ENCODE measurements at places on chromosomes 11 and 22. TPM values are rescaled to one million over a fixed set of nuclear protein-coding genes. Genes with fewer than 3 reads are reported as not detected.

CD6 gene
- total RNA-seq = not detected

LZTR1 gene
- total RNA-seq = 24.5 TPM

TXN2 gene
- 53.6 TPM for total RNA-seq

RASSF10 gene
- 0.36 TPM for total RNA-seq

SCN4B gene
- not detected for total RNA-seq

OR5A1 gene
- total RNA-seq = not detected

SAMM50 gene
- total RNA-seq = 49.1 TPM

GRCh38 chr11:68806931-68807844, 34.5 kb downstream of the CPT1A start:
- no peaks in the 10 kb centered on the region for H3K4me1 ChIP-seq
- H3K36me3 ChIP-seq = no peaks in the 10 kb centered on the region
- no peak overlapping the region for H3K27ac ChIP-seq
- no peak overlapping the region for H3K4me3 ChIP-seq

DNA sequence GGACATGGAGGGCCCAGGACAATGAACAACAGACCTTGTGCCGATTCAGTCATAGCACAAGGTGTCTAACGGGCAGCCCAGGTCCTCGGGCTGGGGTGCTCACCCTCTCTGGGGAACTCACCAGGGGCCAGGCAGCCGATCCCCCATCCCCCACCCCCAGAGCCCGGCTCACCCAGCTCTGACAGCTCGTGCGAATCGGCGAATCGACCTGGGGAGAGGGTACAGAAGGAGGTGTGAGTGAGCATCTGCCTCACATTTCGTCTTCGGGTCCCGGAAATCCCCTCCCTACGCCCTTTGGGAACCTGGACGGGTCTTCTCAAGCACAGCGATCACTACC, 423 bp downstream of the PEX16 start:
- H3K27ac ChIP-seq = peak overlapping the region; percentile 67
- no peaks in the 10 kb centered on the region for H3K4me1 ChIP-seq
- DNase-seq = no peak
- H3K36me3 ChIP-seq = no peaks in the 10 kb centered on the region
- no peaks in the 10 kb centered on the region for H3K27me3 ChIP-seq
- H3K4me3 ChIP-seq = peak overlapping the region; percentile 72

DNA sequence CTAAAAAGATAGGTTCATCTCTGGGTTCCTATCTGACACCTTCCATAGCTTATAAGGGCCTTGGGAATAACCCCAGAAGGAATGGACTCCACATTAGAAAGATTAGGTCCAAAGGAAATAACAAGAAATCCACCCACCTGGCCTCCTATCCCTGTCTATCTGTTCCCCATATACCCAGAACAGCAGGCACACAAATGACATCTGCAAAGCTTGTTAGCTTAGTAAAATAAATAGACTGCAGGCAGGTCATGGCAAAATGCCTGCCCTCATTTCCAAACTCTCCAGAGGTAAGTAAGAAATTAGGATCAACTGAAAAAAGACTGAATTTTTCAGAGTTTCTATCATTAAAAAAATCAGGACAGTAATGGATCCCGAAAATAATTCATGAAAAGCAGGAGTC, 489.5 kb downstream of the DLG2 start:
- no peak overlapping the region for H3K4me3 ChIP-seq
- DNase-seq = peak; percentile 13
- H3K27me3 ChIP-seq = no peaks in the 10 kb centered on the region

- H3K27me3 ChIP-seq = no peaks in the 10 kb centered on the region
- H3K4me3 ChIP-seq = no peak overlapping the region
- no peak for DNase-seq
- H3K27ac ChIP-seq = no peak overlapping the region
- no peaks in the 10 kb centered on the region for H3K36me3 ChIP-seq
- no peaks in the 10 kb centered on the region for H3K4me1 ChIP-seq
These were observed 595.1 kb downstream of the BUD13 start for GRCh38 chr11:116177521-116178210.

DNA sequence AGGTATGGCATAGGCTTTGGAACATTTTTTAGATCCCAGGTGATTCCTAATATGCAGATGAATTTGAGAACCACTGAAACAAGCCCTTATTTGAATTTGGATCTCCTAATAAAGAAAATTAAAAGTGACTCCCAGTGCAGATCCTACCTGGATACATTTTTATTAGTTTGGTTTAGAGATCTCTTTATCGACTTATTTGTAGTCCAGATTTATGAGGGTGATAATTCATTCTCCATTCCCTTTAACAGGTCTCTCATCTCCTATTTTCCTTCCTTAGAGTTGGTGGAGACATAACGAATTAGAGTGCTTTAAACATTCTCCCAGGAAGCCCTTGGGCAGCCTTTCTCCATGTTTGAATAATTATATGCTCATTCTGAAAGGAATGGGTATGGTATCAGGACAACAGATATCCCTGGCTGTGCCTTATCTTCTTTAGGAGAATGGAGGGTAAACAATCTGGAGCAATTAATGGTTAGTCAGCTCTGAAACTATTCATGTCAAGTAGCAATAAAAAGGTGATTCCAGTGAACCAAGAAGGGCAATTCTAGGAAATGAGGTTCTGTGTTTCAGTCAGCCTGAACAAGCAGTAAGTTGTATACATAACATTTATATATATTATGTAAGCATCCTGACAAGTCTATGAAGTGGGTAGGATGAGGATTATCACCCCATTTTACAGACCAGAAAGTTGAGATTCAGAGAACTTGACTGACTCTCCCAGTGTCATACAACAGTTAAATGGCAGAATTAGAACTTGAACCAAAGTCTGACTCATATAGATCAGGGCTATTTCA, 53.9 kb upstream of the RCE1 start:
- H3K27me3 ChIP-seq = no peaks in the 10 kb centered on the region
- no peak overlapping the region for H3K4me3 ChIP-seq
- no peaks in the 10 kb centered on the region for H3K4me1 ChIP-seq
- no peak overlapping the region for H3K27ac ChIP-seq
- DNase-seq = no peak

- no peak for DNase-seq
These were observed 499.2 kb downstream of the RAB38 start for GRCh38 chr11:87675993-87676392.

- H3K4me3 ChIP-seq = no peak overlapping the region
- H3K27me3 ChIP-seq = no peaks in the 10 kb centered on the region
- H3K27ac ChIP-seq = no peak overlapping the region
These were observed 2211.5 kb upstream of the RAG2 start for GRCh38 chr11:38809521-38809920.

- no peak for DNase-seq
- H3K27ac ChIP-seq = no peak overlapping the region
- H3K4me1 ChIP-seq = no peaks in the 10 kb centered on the region
- H3K4me3 ChIP-seq = no peak overlapping the region
- H3K36me3 ChIP-seq = no peaks in the 10 kb centered on the region
These were observed 30.1 kb upstream of the KCNJ11 start for GRCh38 chr11:17418444-17419081.

DNA sequence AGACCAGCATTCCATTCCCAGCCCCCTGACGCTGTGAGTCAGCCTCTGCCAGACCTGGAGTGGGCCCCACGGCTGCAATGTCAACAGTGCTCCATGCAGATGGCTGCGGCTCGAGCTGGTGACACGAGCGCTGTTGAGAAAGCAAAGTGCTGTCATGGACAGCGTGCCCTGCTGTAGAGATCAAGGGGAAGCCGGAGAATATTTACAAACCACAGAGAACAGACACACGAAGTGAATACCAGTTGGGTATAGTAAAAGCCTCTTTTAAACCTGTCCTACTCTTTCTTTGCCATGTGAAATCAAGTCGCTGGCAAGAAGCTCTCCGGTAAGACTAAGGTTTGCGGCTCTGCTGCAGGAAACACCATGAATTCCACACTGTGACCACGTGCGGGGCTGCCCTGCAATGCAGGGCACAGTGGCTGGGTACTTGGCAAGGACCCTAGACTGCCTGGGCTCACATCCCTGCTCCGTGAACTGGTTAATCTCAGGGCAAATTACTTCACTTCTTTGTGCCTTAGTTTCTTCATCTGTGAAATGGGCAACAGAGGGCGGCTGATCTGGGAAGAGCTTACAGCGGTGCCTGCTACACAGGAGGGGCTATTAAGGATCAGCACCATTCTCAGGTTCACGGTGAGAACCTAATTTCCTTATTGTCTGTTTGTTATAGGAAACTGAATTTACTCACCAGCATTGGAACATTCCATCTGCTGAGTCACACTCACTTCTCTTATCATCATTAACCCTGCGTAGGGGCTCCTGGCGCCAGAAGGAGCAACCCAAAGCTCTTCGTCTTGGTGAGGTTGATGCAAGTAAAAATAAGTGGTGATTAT, 27.8 kb upstream of the ELFN2 start:
- no peak for DNase-seq
- peaks cover 11% of the 10 kb centered on the region for H3K27me3 ChIP-seq
- no peaks in the 10 kb centered on the region for H3K36me3 ChIP-seq

DNA sequence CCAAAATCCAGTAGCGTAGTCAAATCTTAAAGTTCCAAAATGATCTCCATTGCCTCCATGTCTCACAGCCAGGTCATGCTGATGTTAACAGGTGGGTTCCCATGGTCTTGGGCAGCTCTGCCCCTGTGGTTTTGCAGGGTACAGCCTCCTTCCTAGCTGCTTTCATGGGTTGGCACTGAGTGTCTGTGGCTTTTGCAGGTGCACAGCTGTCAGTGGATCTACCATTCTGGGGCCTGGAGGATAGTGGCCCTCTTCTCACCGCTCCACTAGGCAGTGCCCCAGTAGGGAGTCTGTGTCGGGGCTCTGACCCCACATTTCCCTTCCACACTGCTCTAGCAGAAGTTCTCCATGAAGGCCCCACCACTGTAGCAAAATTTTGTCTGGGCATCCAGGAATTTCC, 132.8 kb downstream of the KCNC1 start:
- H3K36me3 ChIP-seq = no peaks in the 10 kb centered on the region
- H3K4me3 ChIP-seq = no peak overlapping the region
- no peak overlapping the region for H3K27ac ChIP-seq
- H3K4me1 ChIP-seq = no peaks in the 10 kb centered on the region
- no peaks in the 10 kb centered on the region for H3K27me3 ChIP-seq
- no peak for DNase-seq

- no peak overlapping the region for H3K27ac ChIP-seq
- no peaks in the 10 kb centered on the region for H3K27me3 ChIP-seq
- no peak for DNase-seq
These were observed 21.2 kb downstream of the UPB1 start for GRCh38 chr22:24516301-24516737.

GRCh38 chr22:25484521-25485315, 79.8 kb upstream of the GRK3 start:
- H3K4me1 ChIP-seq = peaks cover 30% of the 10 kb centered on the region
- DNase-seq = no peak
- no peaks in the 10 kb centered on the region for H3K27me3 ChIP-seq
- no peaks in the 10 kb centered on the region for H3K36me3 ChIP-seq
- H3K27ac ChIP-seq = no peak overlapping the region
- H3K4me3 ChIP-seq = no peak overlapping the region

- no peaks in the 10 kb centered on the region for H3K4me1 ChIP-seq
- no peak for DNase-seq
- no peak overlapping the region for H3K4me3 ChIP-seq
- no peak overlapping the region for H3K27ac ChIP-seq
- peaks cover 34% of the 10 kb centered on the region for H3K27me3 ChIP-seq
These were observed 94.0 kb downstream of the BRD1 start for GRCh38 chr22:49733631-49734030.

- H3K27ac ChIP-seq = no peak overlapping the region
- no peaks in the 10 kb centered on the region for H3K36me3 ChIP-seq
- no peaks in the 10 kb centered on the region for H3K4me1 ChIP-seq
- no peak overlapping the region for H3K4me3 ChIP-seq
These were observed 62.8 kb upstream of the PRR5 start for GRCh38 chr22:44638971-44639760.

DNA sequence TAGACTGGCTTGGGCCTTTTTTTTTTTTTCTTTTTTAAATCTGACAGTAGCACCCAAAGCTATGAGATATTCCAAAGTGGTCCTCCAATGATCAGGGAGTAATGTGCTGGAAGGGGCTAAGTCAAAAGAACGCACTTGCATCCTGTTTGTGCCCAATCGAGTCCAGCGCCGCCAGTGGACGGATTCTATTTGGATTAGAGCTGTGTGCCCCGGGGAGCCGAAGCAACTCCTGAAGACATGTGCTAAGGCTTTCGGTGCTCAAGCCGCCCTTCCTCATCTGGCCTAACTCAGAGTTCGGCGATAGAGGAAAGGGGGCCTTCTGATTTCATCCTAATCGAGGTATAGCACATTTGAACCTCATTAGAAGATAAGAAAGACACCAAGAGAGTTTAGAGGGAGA, 147.8 kb upstream of the NECTIN1 start:
- no peak for DNase-seq
- peaks cover 2% of the 10 kb centered on the region for H3K4me1 ChIP-seq
- H3K27me3 ChIP-seq = no peaks in the 10 kb centered on the region
- no peak overlapping the region for H3K27ac ChIP-seq
- no peak overlapping the region for H3K4me3 ChIP-seq

GRCh38 chr22:46053563-46054090, 76.7 kb upstream of the WNT7B start:
- peak; percentile 72 for DNase-seq
- no peaks in the 10 kb centered on the region for H3K36me3 ChIP-seq
- H3K27me3 ChIP-seq = no peaks in the 10 kb centered on the region
- H3K4me1 ChIP-seq = peaks cover 7% of the 10 kb centered on the region

- no peak overlapping the region for H3K27ac ChIP-seq
- no peak overlapping the region for H3K4me3 ChIP-seq
- no peaks in the 10 kb centered on the region for H3K36me3 ChIP-seq
- peaks cover 4% of the 10 kb centered on the region for H3K4me1 ChIP-seq
- peak; percentile 54 for DNase-seq
These were observed 22.3 kb downstream of the VPS37C start for GRCh38 chr11:61138935-61139334.

DNA sequence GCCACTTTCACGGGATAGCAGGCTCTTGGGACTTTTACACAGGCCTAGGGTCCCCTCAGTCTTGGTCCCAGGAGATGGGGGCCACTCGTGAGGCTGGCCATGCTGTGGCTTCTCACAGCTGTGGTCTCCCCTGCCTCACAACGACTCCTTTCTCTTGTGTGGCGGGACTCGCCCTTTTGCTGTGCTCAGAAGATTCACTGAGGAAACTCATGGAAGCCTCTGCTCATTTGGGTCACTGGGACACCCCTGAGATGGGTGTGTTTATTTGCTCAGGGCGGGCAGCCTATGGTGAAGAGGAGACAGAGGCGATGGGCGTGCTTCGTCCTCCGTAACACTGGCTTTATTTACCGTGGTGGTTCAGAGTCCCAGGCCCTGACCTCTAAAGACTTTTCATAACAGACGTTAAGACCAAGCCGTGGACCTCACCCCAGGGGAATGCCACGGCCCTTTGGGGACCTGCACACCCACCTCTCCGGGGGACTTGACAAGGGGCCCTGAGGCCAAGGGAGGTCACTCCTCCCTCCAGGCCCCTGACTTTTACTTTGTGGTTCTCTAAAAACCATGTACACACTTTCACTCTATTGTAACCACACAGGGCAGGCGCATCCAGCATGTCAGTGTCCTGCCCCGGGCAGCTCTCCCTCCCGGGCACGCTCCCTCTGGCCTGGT, 15.5 kb downstream of the TEF start:
- no peak overlapping the region for H3K27ac ChIP-seq
- H3K36me3 ChIP-seq = no peaks in the 10 kb centered on the region
- no peak overlapping the region for H3K4me3 ChIP-seq
- H3K27me3 ChIP-seq = no peaks in the 10 kb centered on the region
